ENCODE measurements at places on chromosomes 13 and 19.
A peak's percentile ranks its signal among the peaks of the same experiment; 100 is the strongest.

GRCh38 chr13:80680786-80681366, 339.9 kb upstream of the SPRY2 start:
- DNase-seq = no peak

DNA sequence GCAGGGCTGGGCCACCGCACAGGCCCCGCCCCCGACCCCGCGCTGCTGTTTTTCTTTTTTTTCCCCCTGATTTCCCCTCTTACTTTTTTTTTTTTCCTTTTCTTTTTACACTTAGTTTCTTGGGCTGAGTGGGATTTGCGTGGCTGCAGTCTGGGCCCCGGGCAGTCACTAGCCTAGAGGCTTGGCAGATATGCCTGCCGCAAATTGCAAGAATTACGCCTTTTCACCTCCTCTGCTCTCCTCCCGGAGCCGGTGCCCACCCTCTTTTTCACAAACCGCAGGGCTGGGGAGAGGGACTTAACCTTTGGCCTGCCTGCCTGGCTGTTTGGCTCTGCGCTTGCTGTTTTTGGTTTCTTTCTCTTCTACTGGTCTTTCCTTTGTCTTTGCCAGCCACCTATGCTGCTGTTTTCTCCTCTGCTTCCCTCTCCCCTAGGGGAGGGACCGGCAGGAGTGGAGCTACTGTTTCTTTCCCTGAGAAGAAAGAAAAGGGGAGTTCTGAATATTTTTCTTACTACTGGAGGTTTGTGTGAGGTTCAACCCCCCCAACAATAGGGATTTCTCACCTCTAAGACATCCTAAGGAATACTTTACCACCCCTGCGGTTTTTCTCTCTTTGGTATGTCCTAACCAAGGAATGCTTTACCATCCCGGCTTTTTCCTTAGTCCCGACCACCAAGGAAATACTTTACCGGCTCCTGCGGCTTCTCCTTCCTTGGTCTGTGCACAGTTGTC, 11.0 kb downstream of the ZNF552 start:
- peak; percentile 66 for DNase-seq

DNA sequence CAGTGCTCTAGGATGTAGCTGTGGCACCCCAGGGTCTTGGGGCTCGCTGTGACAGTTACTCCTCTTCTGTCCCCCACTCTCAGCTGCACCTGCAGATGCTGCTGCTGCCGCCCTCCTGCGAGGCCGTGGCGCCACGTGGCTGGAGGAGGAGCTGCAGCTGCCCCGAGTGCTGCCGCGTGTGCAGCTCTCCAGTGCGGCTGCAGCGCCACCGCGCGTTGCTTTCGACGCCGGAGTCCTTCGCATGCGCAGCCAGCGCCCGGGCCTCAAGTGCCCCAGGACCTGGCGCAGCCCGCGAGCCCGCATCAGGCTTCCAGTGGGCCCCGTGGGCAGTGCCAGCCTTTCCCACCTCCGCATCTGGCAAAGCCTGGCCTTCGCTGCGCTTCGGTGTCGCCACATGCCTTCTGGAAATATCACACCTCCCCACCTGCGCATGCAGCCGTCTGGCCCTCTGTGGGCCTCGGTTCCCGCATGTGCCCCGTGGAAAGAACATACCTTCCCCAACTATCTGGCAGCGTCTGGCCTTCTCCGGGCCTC, 692 bp upstream of the ZNF580 start:
- DNase-seq = no peak

DNA sequence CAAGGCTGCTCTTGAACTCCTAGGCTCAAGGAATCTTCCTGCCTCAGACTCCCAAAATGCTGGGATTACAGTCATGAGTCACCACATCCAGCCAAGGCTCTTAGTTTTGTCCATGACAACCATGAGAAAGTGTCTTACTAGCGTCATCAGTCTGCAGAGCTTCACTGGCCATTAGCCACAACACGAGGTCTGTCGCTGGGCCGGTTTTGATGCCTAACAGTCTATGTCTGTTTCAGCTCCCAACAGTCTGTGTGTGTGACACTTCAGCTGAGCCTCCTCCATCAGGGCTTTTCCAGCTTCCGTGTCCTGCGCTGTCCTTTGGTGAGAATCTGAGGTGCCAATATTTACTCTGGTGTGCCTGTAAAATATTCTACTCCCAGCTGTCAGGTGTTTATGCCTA, 47.6 kb downstream of the CEP89 start:
- no peak for DNase-seq

GRCh38 chr13:51599444-51600176, 15.3 kb downstream of the WDFY2 start:
- no peak for DNase-seq

DNA sequence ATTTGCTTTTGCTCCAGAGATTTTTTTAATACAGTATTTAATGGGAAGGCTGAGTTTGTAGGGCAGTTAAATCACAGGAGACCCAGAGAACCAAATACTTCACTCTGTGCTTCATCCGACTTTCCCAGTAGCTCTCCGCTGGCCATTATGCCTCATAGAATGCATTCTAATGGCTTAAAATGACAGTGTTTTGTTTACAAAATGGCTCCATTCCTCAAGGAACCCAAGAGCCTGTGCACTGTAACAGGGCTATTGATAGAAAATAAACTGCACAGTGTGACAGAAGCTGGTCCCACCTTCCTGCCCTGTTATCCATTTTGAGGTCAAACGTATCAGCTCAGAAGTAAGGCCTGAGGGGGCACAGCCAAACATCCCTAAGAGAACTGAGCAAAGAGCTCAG, 136.5 kb downstream of the RAP2A start:
- no peak for DNase-seq

- no peak for DNase-seq
These were observed 30.4 kb upstream of the TIMM44 start for GRCh38 chr19:7973883-7974282.

DNA sequence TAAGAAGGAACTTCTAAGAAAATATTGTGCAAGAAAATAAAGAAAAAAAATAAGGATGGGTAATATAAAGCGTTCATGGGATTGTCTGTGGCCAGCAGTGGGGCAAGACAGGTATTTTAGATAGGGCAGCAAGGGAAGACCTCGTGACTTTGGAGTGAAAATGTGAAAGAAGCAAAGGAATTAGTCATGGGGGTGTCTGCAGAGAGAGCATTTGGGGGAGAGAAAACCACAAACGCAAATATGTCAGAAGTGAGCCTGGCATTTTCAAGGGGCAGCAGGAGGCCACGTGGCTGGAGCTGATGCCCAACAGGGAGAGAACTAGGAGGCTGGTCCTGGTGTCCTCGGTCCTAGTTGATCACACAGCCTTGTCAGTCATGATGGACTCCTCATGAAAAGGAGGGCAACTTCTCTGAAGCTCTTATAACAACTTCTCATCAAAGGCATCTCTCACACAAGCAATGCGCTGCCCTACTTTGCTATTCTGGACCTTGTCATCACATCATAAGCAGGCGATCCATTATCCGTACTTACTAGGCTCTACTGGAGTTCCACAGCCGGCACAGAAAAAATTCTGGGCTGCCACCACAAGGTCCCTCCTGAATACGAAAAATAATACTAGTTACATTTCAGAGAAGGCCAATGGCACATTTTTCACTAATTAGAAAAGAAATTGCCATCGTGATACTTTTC, 31.0 kb downstream of the RUBCNL start:
- DNase-seq = no peak

GRCh38 chr19:16590876-16591802, 18.9 kb upstream of the SLC35E1 start:
- DNase-seq = no peak

DNA sequence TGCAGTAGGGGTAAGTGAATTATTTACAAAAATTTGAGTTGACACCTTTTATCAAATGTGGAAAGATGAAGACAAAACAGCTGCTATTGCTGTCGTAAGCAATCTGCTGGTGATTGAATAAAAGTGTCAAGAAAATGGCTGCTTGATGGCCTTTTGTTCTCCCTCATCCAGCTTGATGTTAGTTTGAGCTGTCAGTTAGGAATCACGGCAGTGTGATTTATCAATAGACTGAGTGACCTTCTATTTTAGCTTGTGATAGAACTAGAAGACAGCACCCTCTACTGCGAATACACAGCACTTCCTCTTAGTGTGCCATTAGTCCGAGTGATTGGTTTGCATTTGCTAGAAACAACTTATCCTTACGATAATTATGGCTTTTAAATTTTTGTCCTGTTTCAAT, 76.3 kb downstream of the MZT1 start:
- no peak for DNase-seq

DNA sequence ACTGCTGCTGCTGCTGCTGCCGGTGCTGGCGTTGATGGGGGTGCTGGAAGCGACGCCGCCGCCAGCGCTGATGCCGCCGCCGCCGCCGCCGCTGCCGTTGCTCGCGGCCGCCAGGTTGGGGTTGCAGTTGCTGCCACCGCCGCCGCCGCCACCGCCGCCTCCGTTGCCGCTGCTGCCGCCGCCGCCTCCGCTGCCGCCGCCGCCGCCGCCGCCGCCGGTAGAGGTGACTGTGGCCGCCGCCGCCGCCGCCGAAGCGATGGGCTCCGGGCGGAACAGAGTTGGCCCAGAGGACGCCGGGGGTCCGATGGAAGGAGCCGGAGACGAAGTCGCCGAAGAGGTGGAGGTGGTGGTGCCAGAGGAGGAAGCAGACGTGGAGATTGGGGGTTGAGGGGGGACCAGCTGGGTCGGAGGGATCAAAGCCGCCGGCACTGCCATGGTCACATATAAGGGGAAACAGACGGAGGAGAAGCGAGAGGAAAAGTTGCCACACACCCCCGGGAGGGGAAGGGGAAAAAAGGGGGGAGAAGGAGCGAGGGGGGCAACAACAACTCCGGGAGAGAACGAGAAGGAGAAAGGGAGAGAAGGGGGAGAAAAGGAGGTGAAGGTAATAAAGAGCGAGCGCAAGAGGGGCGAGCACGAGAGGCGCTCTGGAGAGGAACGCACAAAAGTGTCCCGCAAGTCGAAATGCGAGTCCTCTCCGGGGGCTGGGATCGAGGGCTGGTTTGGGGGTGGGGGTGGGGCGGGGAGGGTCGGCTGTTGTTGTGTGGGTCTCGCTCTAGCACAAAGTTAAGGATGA, 471 bp downstream of the DACH1 start:
- DNase-seq = peak; percentile 72

Data from nephron progenitor cell (in vitro differentiated cells).